ENCODE measurements at places on chromosomes 1 and 21.

DNA sequence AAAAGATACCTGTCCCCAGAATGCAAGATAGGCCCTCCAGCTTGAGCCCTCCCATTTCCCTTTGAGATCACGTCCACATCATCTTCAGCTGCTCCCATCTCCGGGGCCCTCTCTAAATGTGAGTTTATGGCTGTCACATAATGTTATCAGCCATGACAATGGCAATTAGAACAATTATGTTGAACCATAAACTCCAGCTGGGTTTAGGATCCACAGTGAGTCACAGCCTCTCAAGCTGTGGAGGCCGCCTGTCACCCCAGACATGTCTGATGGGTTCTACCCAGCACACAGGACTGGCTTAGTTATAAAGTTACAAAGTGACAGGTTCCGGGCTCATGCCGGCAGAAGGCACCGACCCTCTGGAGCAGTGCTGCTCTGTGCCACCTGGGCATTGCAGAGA, 597.3 kb downstream of the PTPRU start:
- DNase-seq = no peak

- no peak for DNase-seq
Observed at GRCh38 chr1:208501542-208501941, 257.4 kb upstream of the PLXNA2 start.

DNA sequence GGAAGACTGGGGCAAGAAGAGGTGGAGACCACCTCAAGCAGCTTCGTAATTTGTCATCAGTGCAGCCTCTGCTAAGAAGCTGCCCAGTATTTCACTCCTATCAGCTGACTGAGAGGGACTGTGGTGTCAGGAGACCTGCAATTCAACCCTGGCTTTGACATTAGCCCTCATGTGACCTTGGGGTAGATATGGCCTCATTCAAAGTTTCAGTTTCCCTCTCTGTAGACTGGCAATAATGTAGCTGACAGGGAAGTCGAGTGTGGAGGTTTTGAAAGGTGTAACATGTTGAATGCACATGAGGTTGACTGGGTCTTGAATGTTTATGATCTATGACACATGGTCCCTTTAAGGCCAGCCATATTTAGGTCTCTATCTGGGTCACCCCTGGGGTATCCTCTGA, 2.2 kb upstream of the SPRR4 start:
- no peak for DNase-seq

GRCh38 chr21:31455506-31455905, 111.4 kb upstream of the TIAM1 start:
- no peak for DNase-seq

DNA sequence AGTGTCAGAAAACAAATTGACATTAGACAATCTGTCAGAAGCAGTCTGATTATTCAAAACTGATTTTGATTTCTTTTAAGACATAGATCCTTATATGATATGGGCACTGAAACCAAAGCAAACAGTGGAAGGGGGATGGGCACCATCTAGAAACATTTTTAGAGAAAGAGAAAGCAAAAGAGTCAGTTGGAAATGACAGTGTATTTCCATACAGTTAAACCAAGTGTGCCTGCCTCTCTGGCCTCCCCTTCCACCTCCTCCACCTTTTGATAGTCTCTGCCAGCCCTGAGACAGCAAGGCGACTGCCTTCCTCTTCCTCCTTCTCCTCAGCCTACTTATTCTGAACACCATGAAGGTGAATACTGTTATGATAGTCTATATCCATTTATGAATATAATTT, 949.7 kb downstream of the AMY1C start:
- no peak for DNase-seq

DNA sequence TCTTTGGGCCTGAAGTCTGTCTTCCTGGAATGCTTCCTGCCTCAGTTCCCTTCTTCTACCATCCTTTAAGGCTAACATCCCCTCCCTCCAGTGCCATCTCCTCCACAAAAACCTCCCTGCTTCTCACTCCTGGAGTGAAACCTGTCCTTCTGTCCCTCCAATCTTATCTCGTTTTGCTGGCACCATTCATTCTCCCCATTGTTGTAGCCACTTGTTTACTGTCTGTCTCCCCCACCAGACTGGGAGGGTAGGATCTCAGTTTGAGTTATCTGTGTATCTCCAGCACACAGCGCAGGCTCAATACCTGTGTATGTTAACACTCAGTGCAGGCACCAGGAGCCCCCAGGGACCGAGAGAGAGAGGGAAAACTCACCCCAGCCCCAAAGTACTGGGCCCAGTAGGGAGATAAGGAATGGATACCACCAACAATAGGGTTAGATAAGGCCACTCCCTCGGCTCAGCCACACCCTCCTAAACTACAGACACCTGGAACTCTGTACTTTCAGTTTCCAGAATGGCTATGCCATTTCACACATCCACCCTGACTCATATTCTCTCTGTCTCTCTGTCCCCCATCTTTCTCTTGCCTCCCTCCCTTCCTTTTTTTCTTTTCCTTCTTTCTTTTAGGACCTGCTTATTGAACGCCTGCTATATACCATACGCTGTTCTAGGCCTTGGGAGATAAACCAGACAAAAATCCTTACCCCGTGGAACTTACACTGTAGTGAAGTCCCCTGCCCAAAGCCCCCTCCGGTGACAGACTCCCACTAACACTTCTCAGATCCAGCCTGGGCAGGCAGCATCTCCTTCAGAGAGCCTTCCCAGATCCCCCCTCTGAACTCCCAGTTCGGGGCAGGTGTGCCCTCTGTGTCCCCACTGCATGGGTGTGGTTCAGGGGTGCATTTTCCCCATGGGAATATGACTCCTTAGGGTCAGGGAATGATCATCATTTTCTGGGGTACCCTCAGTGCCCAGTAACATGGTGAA, 3.3 kb upstream of the SSBP3 start:
- no peak for DNase-seq
